Activated CD4-positive, alpha-beta T cell treated with anti-CD3 and anti-CD28 coated beads, Interleukin-2, amount 50 U/mL, for 48 hours (primary cell): ENCODE measurements at places on chromosomes 11 and 22.

- no peak for DNase-seq
These were observed 206.4 kb downstream of the DBX1 start for GRCh38 chr11:19953909-19954308.

- no peak for DNase-seq
These were observed 15.9 kb upstream of the MMP7 start for GRCh38 chr11:102546427-102546826.

DNA sequence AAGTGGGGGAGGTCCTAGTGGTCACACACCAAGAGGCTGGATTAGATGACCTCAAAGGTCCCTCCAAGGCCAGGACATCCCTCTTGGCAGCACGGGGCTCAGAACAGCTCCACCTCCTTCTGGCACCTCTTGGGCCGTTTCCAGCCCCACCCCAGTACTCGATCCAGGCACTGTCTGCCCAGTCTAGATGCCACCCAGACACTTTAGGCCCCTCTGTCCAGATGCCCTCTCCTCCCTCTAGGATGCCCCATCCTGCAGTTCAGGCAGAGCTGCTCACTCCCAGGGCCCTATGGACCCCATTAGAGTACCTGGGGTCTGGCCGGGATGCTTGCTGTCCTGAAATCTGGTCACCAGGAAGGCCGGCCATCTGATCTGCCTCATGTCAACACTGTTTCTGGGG lies 34.7 kb upstream of the PRR5 start:
- no peak for DNase-seq

DNA sequence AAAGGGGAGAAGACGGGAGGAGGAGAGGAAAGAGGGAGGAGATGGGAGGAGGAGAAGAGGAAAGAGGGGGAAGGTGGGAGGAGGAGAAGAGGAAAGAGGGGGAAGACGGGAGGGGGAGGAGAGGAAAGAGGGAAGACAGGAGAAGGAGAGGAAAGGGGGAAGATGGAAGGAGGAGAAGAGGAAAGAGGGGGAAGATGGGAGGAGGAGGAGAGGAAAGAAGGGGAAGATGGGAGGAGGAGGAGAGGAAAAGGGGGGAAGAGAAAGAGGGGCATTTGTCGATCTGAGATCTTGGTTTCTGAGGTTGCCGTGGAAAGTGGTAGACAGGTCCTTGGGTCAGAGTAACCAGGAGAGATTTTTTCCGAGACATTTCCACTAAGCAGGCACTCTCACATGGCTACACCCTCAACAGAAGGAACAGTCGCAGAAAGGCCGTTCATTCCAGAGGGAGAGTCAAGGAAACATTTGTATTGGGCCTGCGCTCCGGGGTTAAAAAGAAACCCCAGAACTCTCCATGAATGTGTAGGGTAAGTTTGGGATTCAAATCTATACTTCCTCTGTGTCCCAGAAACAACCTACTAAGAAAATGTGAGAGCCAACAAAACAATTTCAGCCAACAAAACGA lies 39.8 kb upstream of the CARS1 start:
- DNase-seq = no peak

- DNase-seq = no peak
These were observed 114.7 kb upstream of the OR4B1 start for GRCh38 chr11:48101958-48102357.
